ENCODE measurements at places on chromosomes 1 and 21.

- DNase-seq = no peak
Measured at GRCh38 chr1:200869753-200870391, 2.9 kb upstream of the GPR25 start.

- DNase-seq = no peak
Measured at GRCh38 chr1:48678710-48679505, 97.8 kb downstream of the BEND5 start.

DNA sequence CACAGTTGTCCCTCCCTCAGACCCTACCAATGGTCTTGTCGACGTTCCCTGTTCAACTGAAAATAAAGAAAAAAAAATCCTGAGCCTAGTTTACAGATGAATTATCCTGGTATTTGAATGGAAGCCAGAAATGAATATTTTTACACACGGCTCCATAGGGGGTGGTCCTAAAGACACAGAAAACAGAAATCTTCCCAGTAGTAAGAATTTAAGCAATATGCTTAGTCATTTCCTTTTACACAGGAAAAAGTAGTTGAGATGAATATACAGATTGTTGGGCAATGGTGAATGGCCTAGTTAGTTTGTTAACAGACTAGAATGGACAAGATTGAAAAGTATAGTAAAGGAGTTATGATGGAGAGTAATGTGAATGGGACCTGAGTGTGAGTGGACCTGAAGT lies 67.4 kb downstream of the RGS18 start:
- peak; percentile 38 for DNase-seq

DNA sequence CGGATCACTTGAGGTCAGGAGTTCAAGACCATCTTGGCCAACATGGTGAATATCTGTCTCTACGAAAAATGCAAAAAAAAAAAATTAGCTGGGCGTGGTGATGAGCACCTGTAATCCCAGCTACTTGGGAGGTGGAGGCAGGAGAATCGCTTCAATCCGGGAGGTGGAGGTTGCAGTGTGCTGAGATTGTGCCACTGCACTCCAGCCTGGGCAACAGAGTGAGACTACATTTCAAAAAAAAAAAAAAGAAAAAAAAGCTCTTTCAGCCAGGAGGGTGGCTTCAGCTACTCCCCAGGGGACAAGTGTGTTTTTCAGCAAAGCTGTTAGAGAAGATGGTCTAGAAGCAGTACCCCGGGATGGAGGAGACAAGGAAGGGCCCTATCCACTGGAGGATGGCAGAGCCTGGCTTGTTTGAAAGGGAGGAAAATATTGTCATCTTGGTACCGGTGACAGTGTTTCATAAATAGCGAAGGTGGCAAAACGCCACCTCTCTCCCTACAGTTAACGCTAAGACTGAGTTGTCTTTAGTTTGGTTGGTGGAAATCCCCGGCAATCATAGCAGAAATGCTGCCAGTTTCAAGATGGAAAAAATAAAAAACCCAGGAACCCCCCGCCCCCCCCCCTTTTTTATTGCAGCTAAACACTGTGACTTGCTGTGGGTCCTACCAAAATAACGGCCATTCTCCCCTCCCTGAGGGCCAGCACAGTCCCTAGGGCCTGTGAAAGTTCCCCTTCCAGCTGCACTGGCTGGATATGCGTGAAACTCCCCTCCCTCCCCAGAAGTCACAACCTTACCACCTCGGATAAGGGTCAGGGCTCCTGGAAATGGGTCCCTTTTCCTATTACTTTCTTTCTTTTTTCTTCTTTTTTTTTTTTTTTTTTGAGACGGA lies 3.5 kb downstream of the PIK3CD start:
- DNase-seq = no peak

DNA sequence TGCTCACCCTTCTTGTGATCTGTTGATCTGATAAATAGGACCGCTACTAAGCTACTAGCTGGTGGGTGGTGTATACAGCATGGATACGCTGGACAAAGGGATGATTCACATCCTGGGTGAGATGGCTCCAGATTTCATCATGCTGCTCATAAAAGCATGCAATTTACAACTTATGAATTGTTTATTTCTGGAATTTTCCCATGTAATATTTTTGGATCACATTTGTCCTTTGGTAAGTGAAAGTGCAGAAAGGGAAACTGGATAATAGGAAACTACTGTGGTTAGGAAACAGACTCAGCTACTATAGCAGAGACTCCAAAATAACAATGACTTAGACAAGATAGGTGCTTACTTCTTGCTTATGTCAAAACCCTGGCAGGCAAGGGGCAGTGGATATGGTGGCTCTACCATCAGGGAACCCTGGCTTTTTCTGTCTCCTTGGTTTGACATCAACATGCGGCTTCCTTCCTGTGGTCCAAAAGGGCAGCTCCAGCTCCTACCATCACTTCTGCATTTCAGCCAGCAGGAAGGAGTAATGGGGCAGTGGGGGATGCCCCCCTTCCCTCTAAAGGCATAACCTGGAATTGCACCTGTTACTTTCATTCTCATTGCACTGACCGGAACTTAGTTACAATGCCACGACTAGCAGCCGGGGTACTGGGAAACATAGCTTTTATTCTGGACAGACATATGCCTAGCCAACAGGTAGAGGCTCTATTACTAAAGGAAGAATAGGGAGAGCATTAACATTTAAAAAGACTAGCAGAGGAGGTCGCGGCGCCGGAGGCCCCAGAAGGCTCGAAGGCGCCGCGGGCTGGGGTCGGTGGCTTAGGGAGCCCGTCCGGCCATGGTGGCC lies 13.8 kb upstream of the AK2 start:
- peak; percentile 77 for DNase-seq

GRCh38 chr1:221514806-221515205 lies 227.1 kb downstream of the DUSP10 start:
- peak; percentile 42 for DNase-seq

GRCh38 chr1:181101581-181102226 lies 13.2 kb downstream of the IER5 start:
- DNase-seq = peak; percentile 57

DNA sequence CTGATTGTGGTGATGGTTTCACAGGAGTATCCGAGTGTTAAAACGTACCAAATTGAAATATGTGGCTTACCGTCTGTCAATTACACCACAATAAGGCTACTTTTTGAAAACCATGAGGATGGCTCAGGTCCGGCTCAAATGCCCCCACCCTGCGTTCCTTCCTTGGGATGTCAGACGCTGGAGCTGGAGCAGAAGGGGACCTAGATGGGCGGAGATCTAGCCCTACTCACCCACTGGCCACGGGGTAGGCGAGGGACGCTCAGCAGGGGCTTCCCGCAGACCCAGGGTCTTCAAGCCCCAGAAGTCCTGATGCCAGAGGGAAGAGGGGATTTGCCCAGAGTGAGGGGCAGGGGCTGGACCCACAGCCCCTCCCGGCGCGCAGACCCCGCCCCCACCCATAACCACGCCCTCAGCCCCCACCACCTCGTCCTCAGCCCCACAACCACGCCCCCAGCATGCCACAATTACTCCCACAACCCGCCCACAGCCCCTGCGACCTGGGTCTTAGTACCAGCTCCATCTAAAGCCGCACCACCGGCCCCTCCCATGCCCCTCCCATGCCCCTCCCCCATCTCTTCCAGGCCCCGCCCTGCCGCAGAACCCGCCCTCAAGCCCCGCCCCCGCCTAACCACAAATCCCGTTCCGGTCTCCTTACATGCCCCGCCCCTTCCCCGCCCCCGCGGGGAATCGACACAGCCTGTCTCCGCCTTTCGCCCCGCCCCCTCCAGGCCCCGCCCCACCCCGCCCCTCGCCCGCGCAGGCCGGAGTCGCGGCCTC lies at the start of gene LRRC3:
TSS of gene LRRC3 (plus strand) at position 764 of the 777 bp plus-strand sequence. CDS start 1,135 bp downstream, outside the sequence.
- DNase-seq = peak; percentile 90

DNA sequence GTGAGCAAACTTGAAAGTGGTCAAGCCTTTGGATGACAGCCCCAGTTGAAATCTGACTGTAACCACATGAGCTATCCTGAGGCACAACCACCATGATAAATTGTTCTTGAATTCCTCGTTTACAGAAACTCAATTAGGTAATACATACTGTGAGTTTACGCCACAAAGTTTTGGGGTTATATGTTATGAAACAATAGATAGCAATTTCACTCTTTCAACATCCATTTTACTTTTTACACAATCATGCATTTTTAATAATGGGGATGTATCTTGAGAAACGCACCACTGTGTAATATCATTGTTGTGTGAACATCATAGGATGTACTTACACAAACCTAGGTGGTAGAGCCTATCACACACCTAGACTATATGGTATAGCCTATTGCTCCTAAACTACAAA lies 35.4 kb downstream of the OR2C3 start:
- no peak for DNase-seq

DNA sequence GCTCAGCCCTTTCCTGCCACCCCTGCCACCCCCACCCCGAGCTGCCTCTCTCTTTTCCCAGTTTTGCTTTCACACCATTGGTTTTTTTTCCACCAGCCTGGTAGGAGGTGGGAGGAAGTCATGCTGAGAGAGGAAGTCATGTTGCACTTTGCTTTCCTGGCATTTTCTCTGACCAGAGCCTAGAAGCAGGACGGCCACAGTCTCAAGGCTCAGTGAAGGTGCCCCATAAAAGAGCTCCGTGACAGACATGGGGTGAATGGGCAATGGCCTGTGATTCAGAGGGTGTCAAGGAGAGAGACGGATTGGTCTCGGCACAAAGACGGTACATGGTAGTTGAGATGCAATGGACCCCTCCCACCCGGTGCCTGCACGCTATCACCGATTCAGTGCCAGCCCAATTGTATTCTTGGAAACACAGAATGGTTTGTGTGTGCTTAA lies 42.1 kb upstream of the DMRTB1 start:
- no peak for DNase-seq

- no peak for DNase-seq
Measured at GRCh38 chr21:15192243-15192642, 127.4 kb upstream of the NRIP1 start.

GRCh38 chr21:14787312-14787711 lies 241.2 kb upstream of the SAMSN1 start:
- DNase-seq = no peak

DNA sequence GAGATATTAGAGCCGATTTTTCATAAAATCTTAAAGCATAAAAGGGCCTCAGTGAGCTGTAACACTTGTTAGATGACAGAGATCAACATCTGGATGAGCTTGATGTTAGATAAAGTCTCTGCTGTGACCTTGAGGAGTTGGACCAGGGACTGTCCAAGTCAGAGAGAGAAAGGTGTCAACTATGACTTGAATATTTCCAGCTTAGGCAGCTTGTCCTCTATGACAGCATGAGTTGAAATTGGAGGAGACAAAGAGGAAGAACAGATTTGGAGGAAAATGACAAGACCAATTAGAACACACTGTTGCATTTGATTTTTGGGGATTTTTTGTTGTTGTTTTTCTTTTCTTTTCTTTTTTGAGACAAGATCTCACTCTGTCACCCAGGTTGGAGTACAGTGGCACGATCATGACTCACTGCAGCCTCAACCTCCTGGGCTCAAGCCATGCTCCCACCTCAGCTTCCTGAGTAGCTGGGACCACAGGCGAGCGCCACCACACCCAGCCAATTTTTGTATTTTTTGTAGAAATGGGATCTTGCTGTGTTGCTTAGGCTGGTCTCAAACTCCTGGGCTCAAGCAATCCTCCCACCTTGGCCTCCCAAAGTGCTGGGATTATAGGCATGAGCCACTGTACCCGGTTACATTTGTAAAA lies 35.3 kb upstream of the CLIC4 start:
- DNase-seq = no peak

DNA sequence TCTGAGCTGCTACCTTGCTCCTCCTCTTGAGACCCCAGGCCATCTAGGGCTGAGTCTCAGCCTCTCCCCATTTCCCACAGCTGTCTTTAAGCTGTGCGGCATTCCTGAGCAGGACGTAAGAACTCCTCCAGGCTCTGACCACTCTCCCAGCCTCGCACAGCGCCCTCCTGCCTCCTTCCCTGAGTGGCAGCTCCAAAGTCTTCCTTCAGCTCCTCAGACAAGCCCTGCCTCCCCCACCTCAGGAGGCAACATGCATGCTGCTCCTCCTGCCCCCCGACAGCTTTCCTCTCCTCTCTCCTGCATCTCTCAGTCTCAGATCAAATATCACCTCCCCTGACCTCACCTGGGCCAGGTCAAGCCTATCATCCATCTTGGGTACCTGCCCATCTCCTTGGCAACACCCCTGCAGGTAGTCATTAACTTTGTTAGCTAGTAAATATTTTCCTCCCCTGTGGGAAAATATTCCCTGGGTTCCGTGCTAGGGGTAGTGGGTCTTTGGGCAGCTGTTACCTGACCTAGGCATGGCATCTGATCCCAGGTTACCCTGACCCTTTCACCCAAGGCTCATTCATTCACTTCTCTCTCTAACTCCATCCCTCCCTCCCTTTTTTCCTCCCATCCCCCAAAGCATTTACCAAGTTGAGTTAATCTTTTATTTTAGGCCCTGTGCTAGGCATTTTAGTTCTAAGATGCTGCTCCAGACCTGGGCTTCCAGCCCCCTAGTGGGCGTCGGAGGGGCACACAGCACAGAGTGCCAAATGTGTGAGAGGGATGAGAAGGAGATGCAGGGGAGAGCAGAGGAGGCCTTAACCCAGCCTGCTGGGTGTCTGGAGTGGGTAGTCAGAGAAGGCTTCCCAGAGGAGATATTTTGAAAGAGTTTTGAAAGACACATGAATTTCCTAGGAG lies 419.9 kb downstream of the PTPRU start:
- DNase-seq = no peak

- no peak for DNase-seq
Measured at GRCh38 chr1:3233551-3233950, 164.5 kb downstream of the PRDM16 start.

DNA sequence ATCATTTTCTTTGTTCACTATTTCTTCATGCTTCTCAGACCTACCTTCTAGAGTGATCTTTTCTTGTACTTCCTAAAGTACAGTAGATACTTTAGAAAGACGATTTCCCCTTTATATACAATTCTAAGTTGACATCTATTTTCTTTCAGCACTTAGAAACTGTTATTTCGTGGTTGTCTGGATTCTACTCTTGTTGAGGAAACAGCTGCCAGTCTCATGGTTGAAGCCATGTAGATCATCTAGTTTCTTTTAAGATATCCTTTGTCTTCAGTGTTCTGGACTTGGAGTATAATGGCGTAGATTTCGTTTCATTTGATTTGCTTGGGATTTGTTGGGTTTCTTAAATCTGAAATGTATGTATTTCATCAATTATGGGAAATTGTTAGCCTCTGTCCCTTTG lies 67.6 kb downstream of the PKN2 start:
- no peak for DNase-seq

- DNase-seq = no peak
Measured at GRCh38 chr1:182996816-182997215, 26.4 kb upstream of the LAMC1 start.

DNA sequence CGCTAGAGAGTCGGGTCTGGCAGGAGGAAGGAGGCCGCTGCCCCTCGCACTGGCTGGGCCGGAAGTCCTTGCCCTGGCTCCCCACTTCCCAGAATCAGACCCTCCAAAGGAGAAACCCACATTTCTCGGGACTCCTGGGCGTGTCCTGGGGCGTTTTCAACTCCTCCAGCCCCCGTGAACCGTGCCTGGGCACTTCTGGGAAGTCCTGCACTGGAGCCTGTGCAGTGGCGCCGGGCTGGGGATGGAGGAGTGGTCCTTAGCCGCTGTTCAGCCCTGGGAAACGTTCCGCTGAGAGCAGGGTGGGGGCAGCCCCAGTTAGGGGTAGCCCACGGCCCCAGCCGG lies 3.0 kb downstream of the IGSF21 start:
- no peak for DNase-seq

GRCh38 chr1:234466945-234467344 lies 12.0 kb downstream of the TARBP1 start:
- DNase-seq = no peak

GRCh38 chr21:43845386-43845785 lies 19.6 kb upstream of the AGPAT3 start:
- no peak for DNase-seq

GRCh38 chr1:168491527-168492164 lies 52.2 kb downstream of the XCL2 start:
- peak; percentile 49 for DNase-seq
